ENCODE measurements at places on chromosomes 2 and 18.

GRCh38 chr2:44555700-44556099, 194.0 kb downstream of the CAMKMT start:
- no peak for DNase-seq

DNA sequence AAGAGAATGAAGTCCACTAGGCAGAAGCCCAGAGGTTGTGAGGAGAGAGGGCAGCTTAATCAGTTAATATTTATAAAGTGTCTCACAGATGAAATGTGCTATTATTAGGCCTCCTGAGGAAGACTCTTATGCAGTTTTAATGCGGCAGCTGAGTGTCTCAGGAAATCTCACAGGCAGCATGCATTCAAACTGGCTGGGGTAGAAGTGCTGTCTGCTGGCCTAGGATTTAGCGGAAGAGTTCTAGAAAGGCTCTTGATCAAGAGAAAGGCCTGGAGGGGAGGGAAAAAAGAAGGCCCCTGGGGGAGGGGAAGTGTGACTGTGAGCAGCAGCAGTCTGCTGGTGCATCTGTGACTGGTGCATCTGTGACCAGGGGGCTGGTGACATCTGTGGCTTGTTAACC, 133.0 kb downstream of the FSHR start:
- DNase-seq: peak; percentile 43

DNA sequence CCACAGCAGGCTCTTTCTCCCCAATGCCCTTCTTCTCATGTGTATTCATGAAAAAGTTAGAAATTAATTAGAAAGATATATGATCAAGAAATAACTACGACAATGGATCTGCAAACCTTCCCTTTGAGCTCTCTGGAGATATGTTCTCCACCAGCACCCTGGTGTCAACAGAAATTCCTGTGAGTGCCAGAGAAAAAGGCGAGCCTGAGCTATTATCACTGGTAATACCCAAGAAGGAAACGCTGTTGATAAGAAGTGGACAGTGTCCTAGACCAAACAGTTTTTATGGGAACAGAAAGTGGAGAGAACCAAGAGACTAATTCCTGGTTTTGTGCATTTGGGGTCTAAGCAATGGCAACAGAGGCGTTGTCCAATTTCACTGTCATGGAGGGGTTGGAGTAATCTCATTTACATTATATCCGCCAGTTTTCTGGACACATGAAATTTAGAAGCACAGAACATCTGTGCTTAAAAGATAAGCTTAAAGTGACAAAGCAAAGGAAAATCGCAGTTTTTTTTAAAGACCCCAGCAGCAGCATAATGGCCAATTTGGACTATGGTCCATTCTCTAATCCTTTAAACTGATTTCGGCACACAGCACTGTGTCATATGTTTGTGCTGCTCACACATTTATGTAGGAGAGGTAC, 47.2 kb upstream of the CDC42EP3 start:
- no peak for DNase-seq

DNA sequence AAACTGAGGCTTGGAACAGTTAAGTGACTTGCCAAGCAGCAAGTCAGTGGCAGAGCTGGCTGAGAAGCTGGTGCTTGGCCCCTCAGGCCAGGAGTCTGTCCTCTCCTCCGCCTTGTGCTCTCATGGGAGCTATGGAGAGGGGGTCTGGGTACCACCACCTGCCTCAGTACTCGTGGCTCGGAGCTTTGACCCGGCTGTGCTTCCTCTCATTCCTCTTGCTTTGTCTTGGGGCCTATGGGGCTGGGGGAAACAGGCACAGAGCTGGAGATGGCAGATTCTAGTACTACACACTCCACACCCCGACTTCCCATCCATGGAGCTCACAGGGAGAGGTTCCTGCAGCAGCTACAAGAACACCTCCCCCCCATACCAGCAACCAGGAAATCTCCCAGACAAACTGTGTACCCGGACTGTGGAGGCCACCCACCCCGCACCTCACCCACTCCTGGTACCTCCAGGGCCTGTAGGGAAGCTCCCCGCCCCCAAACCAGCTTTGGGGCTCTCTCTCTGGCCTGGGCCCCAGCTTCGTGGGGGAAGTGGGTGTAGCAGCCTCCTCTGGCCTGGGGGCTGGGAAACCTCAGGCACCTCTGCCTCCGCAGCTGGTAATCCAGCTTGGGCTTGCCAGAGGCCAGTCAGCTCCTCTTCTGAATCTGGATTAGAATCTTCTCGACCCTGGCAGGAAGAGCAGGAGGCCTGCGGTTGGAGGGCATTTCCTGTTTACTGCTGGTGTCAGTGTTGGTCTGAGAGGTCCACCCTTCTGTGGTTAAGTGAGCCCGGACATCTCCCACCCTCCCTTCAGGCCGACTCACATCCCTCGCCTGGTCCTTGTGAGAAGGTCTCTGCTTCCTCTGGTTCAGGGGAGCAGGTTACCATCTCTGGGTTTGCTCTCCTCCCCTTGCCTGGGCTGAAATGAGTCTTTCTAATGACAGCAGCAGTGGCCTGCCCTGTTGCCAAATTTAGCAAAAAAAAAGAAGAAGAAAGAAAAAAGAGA, 22.3 kb upstream of the RHOB start:
- DNase-seq: no peak

DNA sequence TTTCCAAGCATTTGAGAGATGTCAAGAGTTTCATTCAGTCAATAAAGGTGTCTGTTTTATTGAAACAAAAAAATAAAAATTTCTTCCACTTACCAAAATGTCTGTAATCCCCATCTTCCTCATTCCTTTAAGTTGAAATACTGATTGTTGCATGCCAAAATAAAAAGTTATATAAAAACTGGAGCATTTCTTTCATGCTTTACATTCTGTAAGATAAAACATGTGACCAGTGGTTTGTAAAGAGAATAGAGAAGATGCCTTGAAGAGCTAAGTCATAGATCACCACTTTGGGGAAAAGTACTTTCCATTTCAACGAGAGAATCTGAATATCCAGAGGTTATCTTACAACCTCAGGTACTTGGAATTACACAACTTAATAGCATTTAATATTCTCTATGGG, 35.9 kb upstream of the MYO1B start:
- no peak for DNase-seq

DNA sequence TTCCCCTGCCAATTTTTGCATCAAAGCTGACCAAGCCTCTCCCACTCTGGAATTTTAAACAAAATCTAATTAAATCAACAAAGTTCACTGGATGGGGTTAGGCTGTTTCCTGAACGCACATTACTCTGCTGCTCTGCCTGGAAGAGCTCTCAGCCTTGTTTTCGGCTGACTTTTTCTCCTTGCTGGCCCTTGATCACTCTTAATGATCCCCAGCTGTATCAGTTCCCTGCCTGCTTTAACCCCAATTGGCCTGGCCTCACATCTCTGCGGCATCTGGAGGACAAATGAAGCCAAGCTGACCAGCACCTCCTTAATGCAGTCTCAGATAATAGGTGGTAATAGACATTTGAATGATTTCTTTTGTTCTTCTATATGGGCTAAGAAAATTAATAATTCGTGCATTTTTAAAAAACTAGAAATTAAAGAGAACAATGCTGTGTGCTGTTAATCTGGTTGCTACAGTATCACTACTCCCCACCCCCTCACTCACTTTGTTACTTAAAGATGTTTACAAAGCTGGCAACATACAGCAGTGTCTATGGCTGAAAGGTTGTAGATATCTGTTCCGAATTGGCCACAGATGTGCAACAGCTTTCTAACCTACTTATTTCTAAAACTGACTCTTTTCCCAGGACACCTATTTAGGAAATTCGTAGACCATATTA, 415.2 kb upstream of the KCNH7 start:
- no peak for DNase-seq

DNA sequence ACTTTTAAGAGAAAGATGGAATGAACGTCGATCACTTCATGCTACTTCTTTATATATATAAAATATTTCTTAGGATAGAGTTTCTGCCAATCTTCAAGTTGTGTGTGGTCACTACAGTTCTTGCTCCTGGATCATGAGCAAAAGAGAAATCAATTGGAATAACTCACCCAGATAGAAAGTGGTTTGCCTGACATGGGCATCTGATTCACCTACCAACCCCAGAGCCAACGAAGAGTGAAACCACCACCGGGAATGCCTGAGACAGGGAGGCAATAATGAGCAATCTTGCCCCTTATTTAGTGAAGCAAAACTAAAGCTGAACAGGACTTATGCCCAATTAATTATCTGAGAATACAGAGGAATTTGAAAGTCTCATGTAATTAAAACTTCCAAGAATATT, 250.2 kb upstream of the REG3G start:
- no peak for DNase-seq

GRCh38 chr2:25788457-25788856, 89.8 kb downstream of the ASXL2 start:
- no peak for DNase-seq

DNA sequence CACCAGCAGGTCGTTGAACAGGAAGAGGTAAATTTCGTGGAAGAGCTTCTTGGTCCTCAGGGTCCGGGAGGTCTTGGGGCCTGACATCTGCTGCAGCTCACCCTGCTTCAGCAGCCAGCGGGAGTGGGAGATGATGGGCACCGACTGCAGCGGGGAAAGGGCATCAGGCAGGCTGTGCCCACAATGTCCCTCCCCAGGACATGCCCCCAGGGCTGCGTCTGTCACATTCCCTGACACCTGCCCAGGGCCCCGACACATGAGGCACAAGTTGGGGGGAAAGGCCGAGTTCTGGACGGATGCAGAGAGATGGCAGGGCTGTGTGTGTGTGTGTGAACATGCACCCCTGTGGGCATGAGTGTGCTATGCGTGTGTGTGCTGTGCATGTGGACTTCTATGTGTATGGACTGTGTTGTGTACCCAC, 13.9 kb downstream of the SNORC start:
- no peak for DNase-seq

DNA sequence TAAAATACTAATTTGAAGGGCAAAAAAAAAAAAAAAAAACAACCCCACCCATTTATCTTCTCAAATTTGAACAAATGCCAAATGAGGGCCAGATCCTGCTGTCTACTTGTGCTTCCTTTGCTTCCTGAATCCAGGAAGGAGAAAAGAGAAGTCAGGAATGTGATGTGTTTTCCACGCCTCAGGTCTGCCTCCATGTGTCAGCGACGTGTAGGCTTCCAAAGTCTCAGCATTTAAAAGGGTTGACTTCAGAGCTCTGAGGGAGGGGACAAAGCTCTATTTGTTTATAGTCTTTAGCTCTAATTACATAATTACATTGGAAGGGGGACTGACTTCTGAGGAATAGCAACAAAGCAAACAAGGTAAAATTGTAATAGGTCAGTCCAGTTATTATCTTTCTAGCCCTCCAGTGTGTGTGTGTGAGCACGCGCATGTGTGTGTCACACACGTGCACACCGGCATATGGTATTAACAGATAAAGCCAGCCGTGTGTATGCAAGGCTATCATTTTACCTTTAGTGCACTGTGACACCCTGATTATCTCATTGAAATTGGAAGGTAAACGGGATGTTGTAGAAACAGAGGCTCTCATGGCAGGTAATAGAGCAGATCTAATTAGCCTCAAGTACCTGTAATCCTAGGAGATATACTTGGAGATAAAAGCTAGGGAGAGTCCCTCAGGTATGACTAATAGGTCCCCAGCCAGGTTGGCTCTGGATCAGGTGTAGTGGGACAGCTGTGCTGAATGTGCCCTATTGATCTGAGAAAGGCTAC, 911.4 kb upstream of the ZEB2 start:
- DNase-seq: peak; percentile 83

DNA sequence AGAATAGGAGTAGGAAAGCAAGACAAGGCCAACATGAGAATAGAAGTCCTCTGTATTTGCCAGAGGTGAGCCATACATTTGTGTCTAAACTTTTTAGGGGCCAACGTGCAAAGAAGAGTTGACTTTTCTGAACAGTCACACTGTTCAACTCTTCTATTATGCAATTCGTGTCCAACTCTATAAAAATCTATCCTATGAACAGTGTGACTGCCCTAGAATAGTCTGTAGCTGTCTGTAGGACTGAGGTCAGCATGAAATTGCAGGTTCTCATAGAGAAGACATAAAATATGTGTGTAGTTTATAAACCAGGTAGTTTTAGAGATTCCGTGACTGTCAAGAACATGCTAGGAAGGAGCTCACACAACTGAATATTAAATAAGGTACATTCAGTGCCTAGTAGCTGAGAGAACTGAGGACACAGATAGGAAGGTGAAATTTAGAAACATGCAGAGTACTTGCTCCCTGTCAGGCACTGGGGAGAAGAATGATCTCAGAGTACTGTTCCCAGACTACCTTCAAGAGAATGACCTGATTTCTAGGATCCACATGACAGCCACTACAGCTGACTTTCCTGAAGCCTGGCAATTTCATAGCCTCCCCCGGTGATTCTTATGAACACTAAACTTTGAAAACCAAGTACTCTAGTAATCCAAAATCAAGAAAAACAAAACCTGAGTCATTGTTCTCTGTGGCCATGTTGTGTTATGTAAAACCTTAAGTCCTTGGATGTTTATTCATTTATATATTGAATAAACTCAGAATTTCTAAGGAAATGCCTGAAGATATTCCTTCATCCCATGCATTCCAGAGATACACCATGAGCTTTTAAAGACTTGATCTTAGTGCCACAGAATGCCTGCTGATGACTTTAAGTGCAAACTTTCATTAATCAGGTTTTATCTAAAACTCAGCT, 201.5 kb upstream of the BOD1L2 start:
- DNase-seq: no peak

DNA sequence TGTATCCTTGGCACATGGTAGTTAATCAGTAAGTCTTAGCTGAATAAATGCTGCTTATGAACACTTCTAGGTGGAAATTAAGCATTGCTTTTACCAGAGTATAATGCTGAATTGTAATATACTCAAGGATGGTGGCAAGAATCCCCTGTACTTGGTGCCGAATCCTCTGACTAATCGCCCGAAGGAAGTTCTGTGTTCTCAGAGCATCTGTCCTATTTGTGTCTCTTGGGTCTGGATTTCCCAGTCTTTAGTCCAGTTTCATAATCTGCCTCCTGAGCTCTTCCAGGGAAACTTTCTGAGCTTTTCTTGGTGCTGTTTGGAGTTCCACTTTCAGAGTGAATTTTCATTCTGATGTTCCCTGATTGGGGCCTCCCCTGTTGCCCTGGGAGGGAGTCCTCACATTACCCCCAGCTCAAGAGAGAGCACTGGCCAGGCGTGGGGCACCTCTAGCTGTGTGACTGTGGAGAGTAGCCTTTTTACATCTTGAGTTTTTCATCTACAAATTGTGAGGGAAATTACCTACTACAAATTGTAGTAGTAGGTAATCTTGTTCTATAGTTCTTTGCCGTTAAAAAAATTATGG, 144.9 kb downstream of the LTBP1 start:
- no peak for DNase-seq

GRCh38 chr2:241177526-241178334, 10.7 kb upstream of the ANO7 start:
- no peak for DNase-seq

DNA sequence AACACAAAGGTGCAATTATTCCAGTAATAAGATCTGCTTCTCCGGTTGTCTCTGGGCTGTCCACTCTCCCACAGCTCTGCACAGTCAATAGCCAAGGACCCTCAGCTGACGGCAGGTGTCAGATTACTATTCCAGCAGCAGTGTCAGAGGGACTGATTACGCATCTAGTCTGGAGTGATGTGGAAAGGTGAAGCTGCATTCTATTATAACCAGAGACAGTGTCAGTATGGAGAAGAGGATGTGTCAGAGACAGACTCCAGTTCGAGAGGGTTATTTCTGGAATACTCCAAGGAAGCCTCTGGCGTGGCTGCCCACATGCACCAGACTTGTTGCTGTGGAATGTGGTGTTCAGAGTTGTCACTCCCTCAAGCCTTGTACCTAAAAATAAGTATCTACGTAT, 163.6 kb upstream of the TMEM200C start:
- DNase-seq: no peak

- no peak for DNase-seq
These were observed 184.8 kb downstream of the SEPTIN10 start for GRCh38 chr2:109428841-109429566.
